ENCODE measurements at places on chromosomes 1 and 21.

- DNase-seq, result no peak
Observed at GRCh38 chr1:207850621-207851407, 60.1 kb downstream of the CD34 start.

- DNase-seq, result no peak
Observed at GRCh38 chr1:7026169-7026568, 240.9 kb downstream of the CAMTA1 start.

DNA sequence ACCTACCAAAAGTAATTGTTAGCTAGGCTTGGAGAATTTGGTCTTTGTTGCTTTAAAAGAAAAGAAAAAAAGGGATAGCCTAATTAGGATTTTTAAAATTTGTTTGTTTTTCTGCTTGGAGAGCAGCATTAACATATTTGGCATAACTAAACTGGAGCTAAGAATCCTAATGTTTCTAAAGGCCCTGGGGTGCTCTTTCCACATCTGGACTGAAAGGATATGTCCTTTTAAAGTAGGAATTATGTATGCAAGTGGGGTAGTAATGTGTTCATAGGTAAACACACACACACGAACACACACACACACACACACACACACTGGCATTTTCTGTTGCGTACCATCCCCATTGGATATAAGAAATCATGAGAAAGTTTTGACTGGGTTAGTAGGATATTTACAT, 113.9 kb downstream of the KCTD3 start:
- DNase-seq, result no peak

DNA sequence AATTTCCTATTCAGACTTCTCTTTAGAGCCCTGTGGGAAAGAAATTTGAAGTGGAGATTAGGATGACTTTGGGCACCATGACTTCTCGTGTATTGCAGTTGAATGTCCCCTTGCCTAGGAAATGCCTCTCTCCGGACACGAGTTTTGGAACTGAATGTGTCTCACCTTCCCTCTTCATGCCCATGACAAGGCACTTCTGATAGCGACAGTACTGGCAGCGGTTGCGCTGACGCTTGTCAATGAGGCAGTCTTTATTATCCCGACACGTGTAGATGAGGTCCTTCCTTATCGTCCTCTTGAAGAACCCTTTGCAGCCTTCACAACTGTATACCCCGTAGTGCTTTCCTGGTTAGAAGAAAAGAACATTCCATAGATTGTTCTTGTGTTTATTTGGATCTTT, 28.1 kb downstream of the RXRG start:
- no peak for DNase-seq

DNA sequence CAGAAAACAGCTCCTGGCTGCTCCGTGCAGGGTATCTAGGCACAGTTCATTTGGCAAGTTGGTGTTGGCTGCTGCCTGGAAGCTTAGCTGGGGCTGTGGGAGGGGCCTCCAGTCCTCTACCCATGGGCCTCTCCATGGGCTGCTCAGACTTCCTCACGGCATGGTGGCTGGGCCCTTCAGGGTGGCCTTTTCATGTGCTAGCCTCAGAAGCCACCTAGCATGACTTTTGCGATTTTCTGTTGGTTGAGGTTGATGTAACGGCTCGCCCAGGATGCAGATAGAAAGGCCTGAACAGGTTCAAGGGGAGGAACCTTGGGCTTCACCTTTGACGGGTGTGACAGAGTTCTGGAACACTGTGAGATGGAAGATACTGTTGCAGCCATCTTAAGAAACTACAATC, 25.8 kb upstream of the LHX4 start:
- no peak for DNase-seq

- DNase-seq, result no peak
Observed at GRCh38 chr1:37794372-37795339, 1.0 kb downstream of the MANEAL start.

GRCh38 chr1:68651115-68651514, 154.2 kb upstream of the DEPDC1 start:
- DNase-seq, result no peak

- peak; percentile 29 for DNase-seq
Observed at GRCh38 chr1:211581526-211581925, 2.6 kb upstream of the SLC30A1 start.

DNA sequence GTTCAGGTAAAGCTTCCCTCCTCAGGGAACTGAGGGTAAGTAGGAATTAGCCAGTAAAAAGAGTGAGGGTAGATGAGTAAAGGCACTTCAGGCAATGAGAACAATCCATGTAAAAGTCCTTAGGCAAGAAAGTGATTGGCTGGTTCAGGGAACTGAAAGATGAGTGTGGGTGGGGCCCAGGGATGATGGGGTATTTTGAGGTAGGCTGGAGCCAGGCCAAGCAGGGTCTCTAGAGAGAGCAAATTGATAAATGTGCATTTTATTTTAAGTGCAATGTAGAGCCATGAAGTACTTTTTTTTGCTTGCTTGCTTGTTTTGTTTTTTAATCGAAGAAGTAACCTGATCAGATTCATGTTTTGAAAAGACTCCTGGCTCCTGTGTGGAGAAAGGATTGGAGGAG, 26.5 kb downstream of the OSBPL9 start:
- no peak for DNase-seq

- DNase-seq, result no peak
Observed at GRCh38 chr1:181036107-181036836, 2.5 kb downstream of the MR1 start.

DNA sequence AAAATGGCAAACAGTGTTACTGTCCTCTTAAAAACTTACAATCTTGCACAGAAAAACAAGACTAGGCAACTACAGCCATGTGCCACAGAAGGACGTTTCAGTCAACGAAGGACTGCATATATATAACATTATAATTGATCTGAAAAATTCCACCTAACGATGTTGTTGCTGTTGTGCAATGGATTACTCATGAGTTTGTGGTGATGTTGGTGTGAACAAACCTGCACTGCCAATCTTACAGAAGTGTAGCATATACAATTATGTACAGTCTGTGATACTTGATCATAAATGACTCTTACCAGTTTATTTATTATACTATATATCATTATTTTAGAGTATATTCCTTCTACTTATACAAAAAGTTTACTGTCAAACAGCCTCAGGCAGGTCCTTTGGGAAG, 6.8 kb upstream of the VAMP4 start:
- DNase-seq, result no peak

DNA sequence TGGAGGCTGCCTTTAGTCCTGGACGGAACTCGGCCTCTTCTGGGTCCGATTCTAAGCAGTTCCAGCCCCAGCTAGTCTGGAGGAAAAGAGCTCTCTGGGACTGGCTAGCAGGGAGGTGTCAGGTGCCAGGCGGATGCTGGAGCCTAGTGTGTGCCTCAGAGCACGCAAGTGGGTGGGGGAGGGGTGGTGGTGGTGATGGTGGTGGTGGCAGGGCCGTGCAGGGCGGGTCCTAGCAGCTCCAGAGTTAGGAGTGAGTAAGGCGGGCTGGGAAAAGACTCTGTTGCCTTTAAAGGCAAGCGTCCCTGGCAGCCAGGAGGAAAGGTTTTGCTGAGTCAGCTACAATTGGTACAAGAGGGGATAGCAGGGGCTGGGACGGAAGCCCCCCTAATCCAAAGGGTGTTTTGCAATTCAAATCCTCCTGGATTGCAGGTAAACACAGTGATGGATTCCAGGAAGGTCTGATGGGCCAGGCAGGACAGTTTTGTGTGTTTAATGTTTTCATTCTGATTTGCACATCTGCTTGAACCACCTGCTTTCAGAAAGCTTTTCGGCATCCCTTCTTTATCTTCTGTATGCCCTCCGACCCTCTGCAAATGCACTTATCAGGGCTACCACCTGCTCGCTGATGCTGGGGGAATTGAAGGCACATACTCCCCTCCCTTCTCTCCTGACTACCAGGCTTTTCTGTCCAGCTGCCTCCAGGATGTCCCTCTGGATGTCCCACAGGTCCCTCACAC, 4.1 kb upstream of the SLC2A1 start:
- peak; percentile 55 for DNase-seq

DNA sequence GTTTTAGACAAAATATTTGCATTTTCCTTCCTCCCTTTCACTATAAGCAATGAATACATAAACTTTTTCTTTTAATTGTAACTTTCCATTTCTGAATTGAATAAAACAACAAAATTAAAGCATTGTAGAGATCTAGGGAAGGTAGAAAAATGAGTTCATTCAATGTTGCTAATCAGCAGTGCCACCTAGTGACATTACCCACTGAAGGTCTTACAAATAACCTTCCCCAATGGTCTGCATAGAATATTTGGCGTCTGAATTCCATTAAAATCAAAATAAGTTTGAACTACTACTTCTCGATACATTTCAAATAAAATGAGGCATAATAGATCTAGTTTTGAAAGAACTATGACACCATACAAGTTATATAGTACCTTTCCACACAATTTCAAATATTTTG, 19.6 kb downstream of the FH start:
- DNase-seq, result peak; percentile 47

DNA sequence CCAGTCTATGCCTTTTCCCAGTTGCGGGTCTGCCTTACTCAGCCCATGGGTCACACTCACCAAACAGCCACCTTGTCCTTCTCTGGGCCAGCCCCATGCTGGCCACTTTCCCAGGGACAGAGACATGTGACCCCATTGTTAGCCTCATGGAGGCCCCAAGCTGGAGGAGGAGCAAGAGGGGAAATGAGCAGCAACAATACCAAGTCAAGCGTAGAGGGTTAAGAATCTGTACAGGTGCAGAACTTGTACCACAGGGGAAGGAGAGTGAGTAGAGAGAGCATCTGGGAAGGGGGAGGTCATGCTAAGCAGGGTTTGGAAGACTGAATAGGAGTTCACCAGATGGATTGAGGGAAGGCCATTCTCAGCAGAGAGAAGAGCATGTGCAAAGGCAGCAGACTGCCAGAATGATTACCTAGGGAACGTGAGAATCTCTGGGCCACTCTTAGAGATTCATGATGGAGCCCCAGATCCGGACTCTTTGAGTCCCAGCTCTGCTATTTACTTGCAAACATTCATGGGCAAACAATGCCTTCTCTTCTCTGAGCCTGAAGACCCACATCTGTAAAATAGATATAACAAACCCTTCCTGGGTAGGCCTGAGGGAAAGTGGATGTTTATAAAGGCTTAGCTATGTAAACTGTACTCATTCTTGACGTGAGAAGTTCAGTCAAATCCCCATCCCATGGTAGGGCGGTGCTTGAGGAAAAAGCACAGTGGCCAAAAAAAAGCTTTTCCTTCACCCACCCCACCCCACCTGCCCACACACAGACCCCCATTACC, 2.8 kb upstream of the SLC2A1 start:
- DNase-seq, result no peak

DNA sequence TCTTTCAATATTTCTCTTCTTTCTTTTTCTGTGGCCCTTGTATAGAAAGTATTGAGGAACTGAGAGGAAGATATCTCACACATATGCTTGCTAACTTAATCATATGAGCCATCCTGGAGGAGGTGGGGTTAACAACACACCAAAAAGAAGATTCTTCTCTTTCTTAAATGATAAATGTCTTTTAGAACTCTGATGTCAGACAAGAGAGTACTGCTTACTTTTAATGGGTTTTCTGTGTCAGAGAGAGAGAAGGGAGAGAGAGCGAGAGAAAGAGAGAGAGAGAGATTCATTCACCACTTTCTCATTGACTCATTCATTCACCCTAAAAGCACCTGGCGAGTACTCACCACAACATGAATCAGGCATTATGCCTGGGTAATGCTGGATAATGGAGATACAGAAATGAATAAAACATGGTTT, 250.3 kb upstream of the SGIP1 start:
- peak; percentile 74 for DNase-seq

DNA sequence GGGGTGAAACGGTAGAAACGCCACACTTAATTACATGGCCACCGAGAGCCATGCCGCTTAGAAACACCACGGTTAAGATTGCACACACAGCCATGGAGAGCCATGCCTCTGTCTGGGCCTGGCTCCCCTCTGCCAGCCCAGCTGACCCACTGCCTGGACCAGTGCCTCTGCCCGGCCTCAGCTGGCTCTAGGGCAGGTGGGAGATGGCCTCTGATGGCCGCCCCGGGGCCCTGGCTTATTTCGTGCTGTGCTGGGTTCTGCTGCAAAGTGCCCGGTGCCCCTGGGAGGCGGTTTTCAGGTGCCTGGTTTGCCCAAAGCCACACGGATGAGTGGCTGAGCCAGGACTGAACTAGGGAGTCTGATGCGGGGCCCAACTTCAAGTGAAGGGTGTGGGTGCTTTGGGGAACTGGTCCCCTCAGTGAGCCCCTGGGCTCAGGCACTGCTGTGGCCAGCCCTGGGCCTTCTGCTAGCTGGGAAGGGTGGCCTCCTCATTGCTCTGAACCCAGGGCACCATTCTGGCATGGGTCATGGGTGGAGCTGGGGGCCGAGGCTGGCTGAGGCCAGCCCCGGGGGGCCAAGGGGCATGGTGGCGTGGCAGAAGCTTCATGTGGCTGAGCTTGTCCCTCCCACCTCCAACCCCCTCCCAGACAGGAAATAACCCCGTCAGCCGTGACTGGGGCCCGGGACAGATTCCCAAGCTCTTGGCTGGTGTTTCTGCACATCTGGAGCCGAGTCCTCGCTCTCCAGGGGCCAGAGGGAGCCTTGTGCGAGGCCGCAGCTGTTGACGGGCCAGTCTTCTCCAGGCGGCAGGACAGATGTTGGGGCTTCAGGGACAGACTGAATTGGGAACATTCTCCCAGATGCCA, 1.9 kb upstream of the GPR153 start:
- DNase-seq, result no peak

GRCh38 chr1:107291987-107292386, 151.1 kb downstream of the NTNG1 start:
- no peak for DNase-seq

GRCh38 chr1:239682046-239682445, 295.7 kb downstream of the CHRM3 start:
- DNase-seq, result no peak

- no peak for DNase-seq
Observed at GRCh38 chr1:230175163-230175747, 108.2 kb downstream of the GALNT2 start.

GRCh38 chr1:20380616-20381035, 90.0 kb downstream of the VWA5B1 start:
- DNase-seq, result peak; percentile 95

- DNase-seq, result peak; percentile 61
Observed at GRCh38 chr1:214902636-214903320, 179.8 kb upstream of the KCNK2 start.

DNA sequence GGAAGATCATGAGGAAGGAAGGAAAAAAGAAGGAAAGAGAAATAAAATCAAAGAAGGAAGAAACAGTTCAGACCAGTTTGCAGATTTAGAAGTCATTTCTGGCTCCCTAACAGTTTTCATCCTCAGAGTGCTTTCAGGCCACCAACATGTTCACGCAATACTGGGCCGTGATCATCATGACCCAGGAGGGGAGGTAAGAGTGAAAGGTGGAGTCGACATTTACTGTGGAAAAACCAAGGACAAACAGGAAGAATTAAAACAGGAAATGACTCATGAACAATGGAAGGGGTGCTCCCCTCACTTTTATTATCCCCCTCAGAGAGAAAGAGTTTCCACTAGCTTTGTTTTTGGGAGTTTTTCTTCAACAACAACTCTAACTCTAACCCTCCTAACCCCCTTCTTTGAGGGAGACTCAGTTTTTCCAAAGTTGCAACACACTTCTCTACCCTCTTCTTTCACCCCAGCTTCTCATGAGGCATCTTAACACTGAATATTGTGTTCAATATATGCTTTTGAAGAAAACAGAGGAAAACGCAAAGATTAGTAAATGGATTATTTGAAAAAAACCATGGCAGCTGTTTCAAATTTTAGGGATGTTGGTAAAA, 60.4 kb downstream of the VANGL2 start:
- DNase-seq, result no peak

All from astrocyte of the spinal cord (primary cell).